NCI-H1417 (cell line): ENCODE measurements at places on chromosomes 3 and 15.

- no peak for DNase-seq
Observed at GRCh38 chr3:55558316-55558715, 71.2 kb upstream of the WNT5A start.

- peak; percentile 2 for DNase-seq
Observed at GRCh38 chr3:53803124-53803815, 42.9 kb downstream of the CHDH start.

DNA sequence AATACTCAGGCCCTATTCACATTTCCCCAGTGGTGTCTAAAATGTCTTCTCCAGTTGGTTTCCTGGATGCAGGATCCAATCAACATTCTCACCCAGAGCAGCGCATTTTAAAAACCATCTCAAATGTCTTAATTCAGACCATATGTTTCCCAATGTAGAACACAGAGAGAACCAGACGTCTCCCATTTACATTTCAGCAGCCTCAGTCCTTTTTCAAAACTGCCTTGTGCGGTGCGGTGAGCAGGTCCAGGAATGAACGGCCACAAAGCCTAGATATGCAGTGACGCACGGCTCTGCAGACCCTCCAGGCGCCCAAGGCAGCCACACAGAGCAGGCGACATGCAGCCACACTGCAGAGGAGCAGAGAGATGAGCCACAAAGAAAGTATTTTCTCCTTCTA is 66.1 kb upstream of the MEX3B start:
- no peak for DNase-seq

DNA sequence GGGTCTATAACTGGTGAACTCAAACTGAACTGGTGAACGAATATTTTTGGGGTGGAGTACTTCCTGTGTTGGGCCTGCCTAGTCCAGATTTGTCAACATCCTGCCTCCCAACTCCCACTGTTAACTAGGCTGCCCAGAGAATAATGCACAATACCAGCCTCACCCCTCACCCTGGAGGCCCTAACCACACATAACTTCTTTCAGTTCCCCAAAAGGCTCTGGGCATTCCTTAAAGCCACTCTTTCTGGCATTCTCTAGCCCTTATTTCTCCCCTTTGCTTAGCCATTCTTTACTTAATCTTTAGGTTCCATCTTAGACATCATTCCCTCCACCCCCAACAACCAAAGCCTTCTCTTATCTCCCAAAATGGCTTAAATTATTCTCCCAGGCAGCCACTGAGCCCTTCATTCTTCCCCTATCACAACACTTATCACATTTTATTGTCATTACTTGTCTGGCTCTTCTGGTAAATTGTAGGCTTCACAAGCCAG is 9.1 kb upstream of the SEC11A start:
- DNase-seq = no peak

DNA sequence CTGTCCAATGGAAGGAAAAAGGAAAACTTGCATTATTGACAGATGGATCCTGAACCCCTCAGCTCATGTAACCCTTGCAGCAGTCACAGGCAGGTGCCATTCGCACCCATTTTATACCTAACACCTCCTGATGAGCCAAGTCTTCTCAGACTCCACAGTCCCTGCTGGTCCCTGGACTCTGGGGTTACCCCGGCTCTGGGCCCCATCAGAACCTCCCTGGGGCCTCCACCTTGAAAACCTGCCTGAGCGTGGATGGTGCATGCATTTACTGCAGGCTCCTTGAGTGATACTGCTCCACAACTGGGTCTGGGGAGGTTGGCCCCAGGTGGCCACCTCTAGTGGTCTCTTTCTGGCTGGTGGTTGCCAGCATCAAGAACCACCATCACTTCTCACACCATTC is 15.9 kb upstream of the DOCK3 start:
- no peak for DNase-seq

DNA sequence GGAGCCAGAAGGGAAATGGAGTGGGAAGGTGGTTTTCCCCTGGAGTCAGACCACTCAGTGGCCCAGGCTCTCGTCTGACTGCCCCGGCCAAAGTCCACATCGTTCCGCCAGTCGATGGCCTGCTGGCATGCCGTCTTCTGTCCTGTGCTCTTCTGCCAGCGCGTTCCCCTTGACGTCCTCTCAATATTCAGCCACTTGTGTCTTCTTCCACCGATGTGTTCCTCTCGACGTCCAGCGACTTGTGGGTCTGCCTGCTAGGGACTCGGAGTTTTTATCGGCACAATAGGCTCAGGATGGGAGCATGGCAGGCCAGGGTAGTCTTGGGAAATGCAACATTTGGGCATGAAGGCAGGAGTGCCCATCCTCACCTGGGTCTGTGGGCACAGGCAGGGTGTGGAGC is 542.5 kb upstream of the LMCD1 start:
- DNase-seq = no peak

GRCh38 chr15:91874992-91875660 is 21.6 kb downstream of the SLCO3A1 start:
- DNase-seq = no peak

DNA sequence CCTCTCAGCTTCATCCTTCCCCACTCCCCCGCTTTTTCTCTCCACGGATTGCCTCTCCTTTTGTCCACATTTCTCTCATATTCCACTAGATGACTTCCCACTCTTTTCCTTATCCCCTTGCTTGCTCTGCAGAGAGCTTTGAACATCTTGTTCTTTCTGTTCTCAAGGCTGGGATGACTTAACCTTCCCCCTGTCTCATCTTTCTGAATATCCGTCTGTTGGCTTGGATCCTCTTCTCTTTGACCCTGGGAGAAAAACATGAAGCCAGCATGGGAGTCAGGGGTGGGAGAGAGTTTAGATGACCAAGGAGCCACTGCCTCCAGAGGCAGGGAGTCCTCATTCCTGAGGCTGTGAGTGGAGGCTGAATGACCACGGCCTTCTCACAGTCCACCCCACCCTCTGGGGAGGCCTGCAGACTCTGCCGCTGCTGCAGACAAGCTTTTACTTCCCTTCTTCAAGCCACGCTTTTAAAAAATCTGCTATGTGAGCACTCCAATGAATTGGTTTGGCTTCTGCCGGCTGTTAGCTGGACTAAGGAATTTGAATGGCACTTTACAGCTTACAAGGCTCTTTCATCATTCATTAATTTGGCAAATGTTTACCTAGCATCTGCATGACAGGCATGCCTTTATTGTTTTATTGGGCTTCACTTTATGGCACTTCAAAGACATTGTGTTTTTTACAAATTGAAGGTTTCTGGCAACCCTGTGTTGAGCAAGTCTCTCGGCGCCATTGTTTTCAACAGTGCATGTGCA is 111.6 kb upstream of the SLC6A6 start:
- no peak for DNase-seq

GRCh38 chr15:66764072-66764786 is 62.2 kb downstream of the SMAD6 start:
- no peak for DNase-seq

- DNase-seq = no peak
Observed at GRCh38 chr3:55305696-55306485, 181.2 kb downstream of the WNT5A start.

- peak; percentile 95 for DNase-seq
Observed at GRCh38 chr15:37100109-37100965, at the start of gene MEIS2. Gene MEIS2, minus strand, starts transcription at chr15:37100549. Its CDS starts 1,083 bp downstream, at chr15:37099466.

- DNase-seq = no peak
Observed at GRCh38 chr3:37536840-37537239, 324.8 kb upstream of the CTDSPL start.

GRCh38 chr15:47158573-47158972 is 558.7 kb upstream of the SEMA6D start:
- no peak for DNase-seq

DNA sequence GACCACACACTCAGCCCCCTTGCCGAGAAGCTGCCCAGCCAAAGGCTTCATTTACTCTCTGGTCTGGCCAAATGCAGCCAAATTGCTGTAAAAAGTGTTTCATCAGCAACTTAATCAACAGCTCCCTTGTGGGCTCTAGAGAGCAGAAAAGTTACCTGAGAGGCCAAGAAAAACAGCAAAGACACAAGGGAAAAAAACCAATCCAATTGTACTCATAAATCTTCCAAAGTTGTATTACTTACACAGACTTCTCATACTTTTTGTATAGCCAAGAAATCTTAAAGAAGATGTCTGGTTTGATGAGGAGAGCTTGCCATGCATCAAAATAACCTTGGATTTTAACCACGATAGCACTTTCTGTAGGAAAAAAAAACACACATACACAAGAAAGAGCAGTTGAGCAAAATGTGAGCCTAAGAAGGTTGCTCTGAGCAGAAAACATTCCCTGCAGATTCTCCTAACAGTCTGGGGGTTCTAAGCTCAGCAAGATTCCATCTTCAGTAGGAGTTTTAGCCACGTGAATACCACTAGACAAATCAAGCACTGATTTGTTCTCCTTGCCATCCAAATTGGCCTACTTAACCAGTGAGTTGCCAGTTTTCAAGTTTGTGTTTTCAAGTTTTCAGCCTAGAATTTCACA is 120.0 kb downstream of the CYP19A1 start:
- DNase-seq = no peak

DNA sequence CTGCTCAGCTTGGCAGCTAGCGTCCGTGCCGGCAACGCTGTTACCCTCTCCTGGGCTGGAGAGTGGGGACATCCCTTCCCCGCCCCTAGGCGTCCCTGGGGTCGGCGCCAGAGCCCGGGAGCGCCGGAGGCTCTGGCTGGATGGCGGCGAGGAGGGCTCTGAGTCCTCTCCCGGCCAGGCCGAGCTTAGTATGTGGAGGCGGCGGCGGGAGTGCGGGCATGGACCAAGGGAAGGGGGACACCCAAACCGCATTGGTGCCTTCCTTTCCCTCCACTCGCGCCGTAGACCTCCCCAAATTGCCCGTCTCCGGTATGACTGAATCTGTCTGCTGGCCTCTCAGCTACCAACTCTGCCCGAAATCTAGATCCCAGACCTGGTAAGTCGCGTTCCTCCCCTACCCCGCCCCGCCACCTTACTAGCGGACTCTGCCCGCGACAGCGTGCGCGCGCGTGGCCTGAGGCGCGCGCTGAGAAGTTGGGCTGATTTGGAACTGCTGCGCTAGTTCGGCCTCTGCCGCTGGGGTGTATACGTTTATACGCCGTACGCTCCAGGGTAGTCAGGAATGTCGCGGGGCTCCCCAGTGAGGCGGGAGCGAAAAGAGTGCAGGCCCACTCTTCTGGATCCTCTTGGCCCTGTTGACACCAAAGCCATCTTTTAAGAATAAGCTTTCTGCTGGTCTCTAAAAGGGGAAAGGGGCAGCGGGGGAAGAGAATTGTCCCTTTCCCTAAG is 12.2 kb downstream of the ZIC1 start:
- DNase-seq = no peak

- DNase-seq = no peak
Observed at GRCh38 chr3:124730941-124731297, 667 bp downstream of the UMPS start.

- DNase-seq = no peak
Observed at GRCh38 chr15:62457100-62457499, 292.0 kb upstream of the C2CD4B start.

DNA sequence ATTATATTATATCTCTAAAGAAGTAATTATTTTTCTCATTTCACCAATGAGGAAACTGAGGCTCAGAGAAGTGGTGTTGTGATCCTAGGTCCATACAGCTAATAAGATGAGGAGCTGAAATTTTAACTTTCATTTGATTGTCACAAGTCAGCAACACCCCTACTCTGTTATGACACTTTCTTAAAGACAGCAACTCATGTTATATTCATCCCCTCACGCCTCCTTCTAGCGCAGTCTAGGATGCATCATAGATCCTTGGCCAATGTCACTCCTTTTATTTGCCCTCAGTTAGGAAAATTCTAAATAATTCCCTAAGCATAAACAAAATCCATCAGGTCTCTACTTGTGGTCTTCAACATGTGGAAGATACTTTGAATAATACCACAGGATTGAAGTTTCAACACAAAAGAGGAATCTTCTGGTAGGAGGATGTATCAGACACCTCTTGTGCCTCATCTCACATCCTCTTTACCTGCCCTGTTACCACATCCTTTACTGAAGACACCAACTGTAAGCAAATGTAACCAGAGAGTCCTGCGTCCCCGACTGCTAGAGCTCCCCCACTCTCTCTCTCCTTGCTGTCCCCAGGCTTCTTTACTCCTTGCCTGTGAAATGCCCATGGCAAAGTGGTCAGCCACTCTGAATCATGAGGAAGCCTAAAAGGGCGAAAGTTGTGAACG is 53.7 kb downstream of the TRIM42 start:
- no peak for DNase-seq

DNA sequence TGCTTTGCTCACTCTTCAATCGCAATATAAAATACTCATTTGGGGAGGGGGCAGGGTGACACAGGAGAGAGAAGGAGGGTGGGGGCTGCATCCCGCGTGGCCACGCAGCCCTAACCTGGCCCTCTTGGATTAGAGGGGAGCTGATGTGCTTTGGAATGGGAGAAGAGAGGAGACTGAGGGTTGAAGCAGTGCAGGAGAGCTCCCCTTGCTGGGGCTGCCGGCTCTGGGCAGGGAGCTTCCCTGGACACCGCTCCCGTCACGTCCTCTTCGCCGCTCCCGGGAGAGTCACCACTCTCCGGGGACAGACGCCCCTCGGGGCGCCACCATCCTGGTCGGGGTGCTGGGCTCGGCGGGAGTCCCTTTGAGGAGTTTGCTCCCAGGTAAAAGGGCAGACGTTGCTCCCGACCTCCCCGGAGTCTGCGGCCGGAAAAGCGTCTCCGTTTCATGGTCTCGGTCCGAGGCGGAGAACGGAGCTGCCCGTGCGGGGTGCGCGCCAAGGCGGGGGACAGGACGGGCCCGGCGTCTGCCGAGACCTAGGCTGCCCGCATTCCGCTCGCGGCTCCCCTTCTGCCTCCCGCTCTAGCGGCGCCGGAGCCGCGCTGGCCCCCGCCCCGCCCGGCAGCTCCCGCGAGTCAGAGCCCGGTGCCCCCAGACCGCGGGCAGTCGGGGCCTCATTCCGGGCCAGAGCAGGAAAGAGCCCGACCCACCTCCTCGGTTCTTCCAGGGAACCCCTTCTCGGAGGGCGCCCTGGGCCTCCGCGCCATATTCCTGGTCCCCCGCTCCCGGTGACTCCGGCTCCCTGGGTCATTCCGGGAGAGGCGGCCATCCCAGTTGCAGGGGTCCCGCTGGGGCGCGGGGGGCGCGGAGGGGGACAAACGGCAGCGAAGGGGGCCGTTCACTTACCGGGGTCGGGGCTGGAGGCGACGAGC is 603 bp downstream of the SLC7A14 start:
- DNase-seq = no peak

DNA sequence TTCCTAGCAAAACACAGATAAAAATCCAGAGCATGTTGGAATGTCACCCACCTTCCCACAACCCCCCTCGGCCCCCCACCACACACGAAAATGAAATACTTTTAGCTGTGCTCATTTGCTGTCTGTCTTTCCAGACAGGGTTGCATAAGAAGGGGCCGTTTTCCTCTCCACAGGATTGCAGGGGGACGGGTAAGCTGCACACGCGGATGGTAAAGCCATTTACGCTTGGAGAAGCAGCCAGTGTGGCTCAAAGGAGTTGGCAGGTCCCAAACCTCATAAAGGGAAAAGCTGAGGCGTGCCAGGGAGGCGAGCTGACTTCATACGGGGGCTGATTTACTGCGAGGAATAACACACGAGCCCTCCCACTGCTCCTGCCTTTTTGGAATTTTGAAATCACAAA is 47.4 kb upstream of the ITGA11 start:
- no peak for DNase-seq

GRCh38 chr3:82088749-82089148 is 327.3 kb upstream of the GBE1 start:
- no peak for DNase-seq

- DNase-seq = no peak
Observed at GRCh38 chr3:159144891-159145290, 343.0 kb downstream of the MFSD1 start.
